Naive B cell (primary cell): ENCODE measurements at places on chromosomes 12 and 14.

GRCh38 chr12:106924268-106924861 lies 31.3 kb upstream of the TMEM263 start:
- peaks cover 75% of the 10 kb centered on the region for H3K27me3 ChIP-seq
- H3K27ac ChIP-seq = no peak overlapping the region
- H3K4me3 ChIP-seq = no peak overlapping the region
- peaks cover 16% of the 10 kb centered on the region for H3K36me3 ChIP-seq
- H3K4me1 ChIP-seq = peaks cover 3% of the 10 kb centered on the region

DNA sequence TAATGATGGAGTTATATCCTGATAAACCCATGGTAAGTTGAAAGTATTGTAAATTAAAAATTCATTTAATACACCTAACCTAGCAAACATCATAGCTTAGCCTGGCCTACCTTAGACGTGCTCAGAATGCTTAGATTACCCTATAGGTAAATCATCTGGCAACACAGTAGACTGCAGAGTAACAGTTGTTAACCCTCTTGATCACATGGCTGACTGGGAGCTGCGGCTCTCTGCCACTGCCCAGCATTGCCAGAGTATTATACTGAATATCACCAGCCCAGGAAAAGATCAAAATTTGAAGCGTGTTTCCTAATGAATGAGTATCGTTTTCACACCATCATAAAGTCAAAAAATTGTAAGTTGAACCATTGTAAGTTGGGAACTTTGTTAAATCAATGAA lies 17.8 kb upstream of the TMPRSS12 start:
- DNase-seq = no peak
- H3K27me3 ChIP-seq = no peaks in the 10 kb centered on the region
- H3K4me1 ChIP-seq = no peaks in the 10 kb centered on the region
- peak overlapping the region; percentile 61 for H3K27ac ChIP-seq
- no peak overlapping the region for H3K4me3 ChIP-seq

DNA sequence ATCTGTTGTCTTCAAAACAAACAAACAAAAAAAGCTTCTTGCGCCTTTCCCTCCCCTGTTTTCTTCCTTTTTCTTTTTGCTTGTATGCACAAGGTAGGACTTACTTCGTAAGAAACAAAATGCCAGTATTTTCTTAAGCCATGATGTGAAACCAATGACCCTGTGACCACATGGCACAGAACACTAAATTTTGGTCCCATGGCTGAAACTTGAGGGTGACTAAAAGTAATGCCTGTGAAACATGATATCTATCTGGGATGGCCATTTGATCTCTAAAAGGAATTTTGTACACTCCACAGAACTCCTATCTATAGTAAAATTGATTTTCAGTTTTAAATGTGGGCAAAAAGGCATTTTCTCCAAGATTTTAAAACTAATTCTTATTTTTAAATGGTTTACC lies 63.6 kb downstream of the PAPOLA start:
- no peaks in the 10 kb centered on the region for H3K27me3 ChIP-seq
- H3K27ac ChIP-seq = no peak overlapping the region
- no peaks in the 10 kb centered on the region for H3K4me1 ChIP-seq

- no peak overlapping the region for H3K27ac ChIP-seq
- no peaks in the 10 kb centered on the region for H3K4me1 ChIP-seq
- H3K4me3 ChIP-seq = no peak overlapping the region
- peaks cover 9% of the 10 kb centered on the region for H3K27me3 ChIP-seq
These were observed 58.1 kb upstream of the RMST start for GRCh38 chr12:97404543-97404942.

DNA sequence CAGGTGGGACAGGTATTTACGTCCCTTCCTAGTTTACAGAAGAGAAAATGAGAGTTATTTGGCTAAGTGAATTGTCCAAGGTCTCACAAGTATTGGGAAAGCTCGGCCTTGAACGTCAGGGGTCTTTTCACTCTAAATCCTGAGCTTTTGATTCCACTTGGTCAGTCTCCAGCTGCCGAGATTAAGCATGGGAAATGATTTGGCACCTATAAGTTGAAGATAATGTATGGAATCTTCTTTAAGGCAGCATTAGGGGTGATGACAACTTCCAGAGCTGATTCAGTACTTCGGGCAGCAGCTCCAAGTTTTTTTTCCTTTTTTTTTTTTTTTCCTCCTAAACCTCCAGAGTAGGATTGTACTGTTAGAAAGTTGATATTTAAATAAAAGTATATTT lies 722 bp downstream of the FAM234B start:
- H3K27ac ChIP-seq = no peak overlapping the region
- no peaks in the 10 kb centered on the region for H3K27me3 ChIP-seq
- H3K4me1 ChIP-seq = peaks cover 23% of the 10 kb centered on the region
- H3K36me3 ChIP-seq = no peaks in the 10 kb centered on the region
- no peak for DNase-seq
- peak overlapping the region; percentile 87 for H3K4me3 ChIP-seq

GRCh38 chr12:9221483-9221882 lies 13.3 kb upstream of the PZP start:
- H3K4me1 ChIP-seq = no peaks in the 10 kb centered on the region
- peaks cover 13% of the 10 kb centered on the region for H3K27me3 ChIP-seq
- DNase-seq = no peak
- H3K27ac ChIP-seq = no peak overlapping the region
- H3K36me3 ChIP-seq = no peaks in the 10 kb centered on the region
- no peak overlapping the region for H3K4me3 ChIP-seq

- H3K4me1 ChIP-seq = peaks cover 19% of the 10 kb centered on the region
- DNase-seq = no peak
- H3K27me3 ChIP-seq = peaks cover 18% of the 10 kb centered on the region
- no peak overlapping the region for H3K4me3 ChIP-seq
- H3K27ac ChIP-seq = no peak overlapping the region
These were observed 13.3 kb upstream of the RARG start for GRCh38 chr12:53245286-53245685.

- DNase-seq = no peak
- no peaks in the 10 kb centered on the region for H3K27me3 ChIP-seq
- H3K4me1 ChIP-seq = peaks cover 45% of the 10 kb centered on the region
These were observed 56.7 kb downstream of the TRAF3 start for GRCh38 chr14:102833991-102834390.

DNA sequence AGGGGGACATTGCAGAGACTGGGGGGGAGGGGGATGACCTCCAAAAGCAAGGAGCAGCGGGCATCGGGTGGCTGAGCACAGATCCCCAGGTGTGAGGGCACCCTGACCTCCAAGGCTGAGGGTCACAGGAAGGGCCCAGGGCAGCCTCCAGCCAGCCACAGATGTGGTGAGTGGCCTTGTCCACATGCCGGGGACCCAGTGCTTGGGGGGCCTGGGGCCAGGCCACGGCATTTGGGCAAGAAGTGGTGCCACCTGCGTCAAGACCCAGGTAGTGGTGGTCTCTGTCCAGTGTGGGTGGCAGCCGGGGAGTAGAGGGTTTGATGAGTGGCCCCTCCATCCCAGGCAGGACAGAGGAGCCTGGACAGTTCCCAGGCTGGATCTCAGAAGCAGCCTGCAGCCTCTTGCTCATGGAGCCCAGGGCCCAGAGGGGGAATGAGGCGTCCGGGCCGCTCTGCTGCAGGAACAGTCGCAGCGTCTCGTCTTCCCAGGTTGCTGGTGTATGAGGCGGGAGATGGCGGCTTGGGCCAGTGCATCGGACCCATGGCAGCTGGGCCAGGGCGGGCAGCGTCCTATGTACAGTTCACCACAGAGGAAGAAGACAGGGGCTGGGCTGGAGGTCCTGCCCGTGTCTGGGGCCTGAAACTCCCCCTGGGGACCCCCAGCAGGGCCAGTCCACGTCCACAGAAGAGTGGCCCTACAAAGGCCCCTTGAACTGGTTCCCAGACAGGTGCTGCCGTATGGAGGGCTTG lies 33.5 kb downstream of the CCNK start:
- H3K36me3 ChIP-seq = no peaks in the 10 kb centered on the region
- H3K27ac ChIP-seq = peak overlapping the region; percentile 29
- DNase-seq = no peak
- no peak overlapping the region for H3K4me3 ChIP-seq
- no peaks in the 10 kb centered on the region for H3K27me3 ChIP-seq

DNA sequence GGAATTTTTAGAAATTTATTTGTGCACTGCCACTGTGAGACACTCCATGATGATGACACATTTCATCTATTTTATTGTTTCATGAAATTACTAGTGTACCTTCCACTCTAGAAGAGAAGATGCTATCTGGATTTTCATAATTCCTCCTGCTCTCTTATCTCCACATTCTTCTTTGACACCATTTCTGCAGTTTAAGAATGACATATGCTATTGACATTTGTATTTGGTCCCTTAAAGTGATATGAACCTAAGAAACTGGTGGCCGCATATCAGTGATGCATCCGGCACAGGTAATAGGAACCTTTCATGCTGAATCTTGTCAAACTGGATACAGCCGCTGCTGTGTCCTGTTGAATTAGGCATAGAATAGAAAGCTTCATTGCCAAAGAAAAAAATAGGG lies 696.3 kb downstream of the TMEM121 start:
- H3K36me3 ChIP-seq = no peaks in the 10 kb centered on the region
- no peak overlapping the region for H3K27ac ChIP-seq
- no peak overlapping the region for H3K4me3 ChIP-seq

GRCh38 chr14:73025544-73025943 lies 1.4 kb downstream of the ZFYVE1 start:
- peaks cover 17% of the 10 kb centered on the region for H3K36me3 ChIP-seq
- H3K27me3 ChIP-seq = no peaks in the 10 kb centered on the region
- no peak overlapping the region for H3K27ac ChIP-seq

GRCh38 chr12:104799458-104799857 lies 158.6 kb downstream of the SLC41A2 start:
- no peaks in the 10 kb centered on the region for H3K36me3 ChIP-seq
- no peaks in the 10 kb centered on the region for H3K4me1 ChIP-seq
- H3K27me3 ChIP-seq = no peaks in the 10 kb centered on the region
- no peak for DNase-seq
- H3K27ac ChIP-seq = no peak overlapping the region
- H3K4me3 ChIP-seq = no peak overlapping the region

GRCh38 chr12:64293654-64294364 lies 71.7 kb upstream of the KICS2 start:
- peaks cover 6% of the 10 kb centered on the region for H3K27me3 ChIP-seq
- H3K27ac ChIP-seq = no peak overlapping the region
- H3K36me3 ChIP-seq = no peaks in the 10 kb centered on the region
- DNase-seq = no peak

GRCh38 chr12:18306311-18306710 lies 45.0 kb downstream of the PIK3C2G start:
- H3K4me3 ChIP-seq = no peak overlapping the region
- H3K27ac ChIP-seq = no peak overlapping the region

- no peak for DNase-seq
- no peak overlapping the region for H3K27ac ChIP-seq
- H3K4me1 ChIP-seq = no peaks in the 10 kb centered on the region
- H3K27me3 ChIP-seq = peaks cover 26% of the 10 kb centered on the region
- H3K36me3 ChIP-seq = no peaks in the 10 kb centered on the region
- no peak overlapping the region for H3K4me3 ChIP-seq
These were observed 10.2 kb downstream of the TRPV4 start for GRCh38 chr12:109822951-109823411.

DNA sequence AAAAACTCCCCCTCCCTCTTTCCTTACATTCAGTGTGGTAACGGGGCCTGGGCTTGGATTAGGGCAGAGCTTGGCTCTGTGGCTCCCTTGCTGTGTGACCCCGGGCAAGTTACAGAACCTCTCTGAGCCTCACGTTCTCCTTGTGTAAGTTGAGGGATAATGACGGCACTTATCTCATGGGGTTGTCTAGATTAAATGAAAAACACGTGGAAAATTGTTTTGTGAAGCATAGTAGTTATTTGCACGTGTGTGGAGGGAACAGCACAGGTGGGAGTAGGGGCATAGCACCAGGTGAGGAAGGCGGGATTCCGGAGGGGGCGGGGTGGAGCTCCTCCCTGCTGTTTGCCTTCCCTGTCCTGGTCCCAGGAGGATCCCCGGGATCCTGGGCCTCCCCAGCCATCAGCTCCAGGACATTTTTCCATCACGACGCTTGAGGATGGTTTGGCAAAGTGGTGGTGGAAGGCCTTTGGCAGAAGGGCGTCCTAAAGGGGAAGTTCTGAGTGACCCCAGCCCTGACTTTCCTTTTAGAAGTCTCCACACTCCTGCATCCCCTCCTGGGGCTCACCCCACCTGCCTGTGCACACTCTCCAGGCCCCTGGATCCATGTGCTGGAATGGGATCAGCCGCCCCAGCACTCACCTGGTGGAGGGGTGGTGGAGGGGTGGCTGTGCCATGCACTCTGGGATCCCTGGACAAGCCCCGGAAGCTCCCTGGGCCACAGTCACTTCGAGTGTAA lies 22.7 kb downstream of the LRTM2 start:
- H3K36me3 ChIP-seq = no peaks in the 10 kb centered on the region
- peaks cover 19% of the 10 kb centered on the region for H3K4me1 ChIP-seq
- no peak overlapping the region for H3K27ac ChIP-seq
- no peak for DNase-seq

DNA sequence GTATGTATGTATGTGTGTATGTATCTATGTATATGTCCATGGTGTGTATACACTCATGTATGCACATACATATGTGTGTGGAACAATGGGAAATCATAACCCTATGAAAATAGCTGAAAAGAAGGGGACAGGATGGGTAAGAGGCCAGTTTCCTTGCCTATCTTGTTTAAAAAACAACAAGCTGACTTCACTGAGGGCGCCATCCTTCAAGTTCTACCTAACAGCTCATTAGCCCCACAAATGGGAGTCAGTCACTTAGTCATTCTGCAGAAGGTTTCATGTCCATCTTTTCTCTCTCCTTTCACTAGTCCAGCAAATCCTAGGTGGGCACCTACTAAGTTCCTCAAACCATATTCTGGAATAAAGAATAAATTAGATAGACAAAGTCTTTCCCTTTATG lies 14.7 kb downstream of the STON2 start:
- DNase-seq = no peak
- no peaks in the 10 kb centered on the region for H3K4me1 ChIP-seq
- H3K27me3 ChIP-seq = peaks cover 8% of the 10 kb centered on the region
- no peaks in the 10 kb centered on the region for H3K36me3 ChIP-seq
- H3K4me3 ChIP-seq = no peak overlapping the region

- H3K4me1 ChIP-seq = no peaks in the 10 kb centered on the region
- peaks cover 4% of the 10 kb centered on the region for H3K27me3 ChIP-seq
- no peak overlapping the region for H3K4me3 ChIP-seq
- no peak for DNase-seq
- H3K36me3 ChIP-seq = no peaks in the 10 kb centered on the region
These were observed 62.5 kb upstream of the TSPAN8 start for GRCh38 chr12:71220260-71220659.

GRCh38 chr14:52318826-52319645 lies 4.9 kb downstream of the PTGER2 start:
- no peak for DNase-seq
- no peak overlapping the region for H3K27ac ChIP-seq
- no peak overlapping the region for H3K4me3 ChIP-seq
- H3K27me3 ChIP-seq = peaks cover 46% of the 10 kb centered on the region

- no peaks in the 10 kb centered on the region for H3K4me1 ChIP-seq
- no peak overlapping the region for H3K27ac ChIP-seq
- no peaks in the 10 kb centered on the region for H3K36me3 ChIP-seq
- peaks cover 46% of the 10 kb centered on the region for H3K27me3 ChIP-seq
These were observed 232.0 kb downstream of the GRIN2B start for GRCh38 chr12:13749389-13749788.
